ENCODE measurements at places on chromosomes 4 and X.

GRCh38 chr4:148344941-148345340 is 97.3 kb downstream of the NR3C2 start:
- DNase-seq: no peak

DNA sequence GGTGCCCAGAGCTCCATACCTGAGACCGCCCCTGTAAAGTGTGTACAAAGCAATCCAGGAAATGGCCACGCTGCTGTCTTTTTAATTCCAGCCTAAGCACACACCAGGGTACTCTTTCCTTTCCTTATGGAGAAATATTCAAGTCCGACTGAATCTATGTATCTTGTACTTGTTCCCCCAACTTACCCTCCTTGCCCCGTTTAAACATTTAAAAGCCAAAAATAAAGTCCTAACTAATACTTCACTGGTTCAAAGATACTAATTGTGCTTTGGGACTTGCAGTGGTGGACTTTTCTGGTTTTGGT is 731 bp upstream of the AMMECR1 start:
- DNase-seq: no peak

- DNase-seq: no peak
These were observed 1263.5 kb downstream of the PCDH7 start for GRCh38 chr4:31983677-31984076.

GRCh38 chr4:112876316-112876715 is 173.1 kb upstream of the ANK2 start:
- DNase-seq: no peak

DNA sequence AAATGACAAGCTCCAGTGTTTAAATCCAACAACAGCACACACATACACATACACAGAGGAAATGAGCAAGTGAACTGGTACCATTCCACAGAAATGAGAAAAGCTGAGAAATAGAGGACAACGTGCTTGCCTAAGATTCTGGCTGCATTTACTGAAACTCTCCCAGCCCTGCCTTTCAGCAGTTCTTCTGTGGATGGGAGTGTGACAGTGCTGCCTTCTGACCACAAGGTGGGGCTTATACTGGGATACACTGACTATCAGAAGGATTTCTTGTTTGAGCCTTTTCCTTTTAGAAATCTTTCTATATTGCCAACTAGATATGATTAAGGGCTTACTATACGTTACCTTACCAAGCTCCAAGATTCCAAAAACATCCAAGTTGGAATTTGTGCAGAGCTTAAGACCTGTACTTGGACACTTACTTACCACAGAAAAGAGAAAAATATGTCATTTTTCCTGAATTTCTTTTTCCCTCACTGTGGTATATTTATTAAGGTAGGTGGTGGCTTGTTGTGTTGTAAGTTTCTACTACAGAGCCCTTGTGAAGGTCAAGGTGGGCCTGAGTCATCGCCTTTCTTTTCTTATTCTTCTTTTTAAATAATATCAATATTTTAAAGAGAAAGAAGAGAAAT is 10.7 kb upstream of the CXCL8 start:
- peak; percentile 20 for DNase-seq

GRCh38 chr4:138050601-138051000 is 191.5 kb downstream of the SLC7A11 start:
- no peak for DNase-seq

DNA sequence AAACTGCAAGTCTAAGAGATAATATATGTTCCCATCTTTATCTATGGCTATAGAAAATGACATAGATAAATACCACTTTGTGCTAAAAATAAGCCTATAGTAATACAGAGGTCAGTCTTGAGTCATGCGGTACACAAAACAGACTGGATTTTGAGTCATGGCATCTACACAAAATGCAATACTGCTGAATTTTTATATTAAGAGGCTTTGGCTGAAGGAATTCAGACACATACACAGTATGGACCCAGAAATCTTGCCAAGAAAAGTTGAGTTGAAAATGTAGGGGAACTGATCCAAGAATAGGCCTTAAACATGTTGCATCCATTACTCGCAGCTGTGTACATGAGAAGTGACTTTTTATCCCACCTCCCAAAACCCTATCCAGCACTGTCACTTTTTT is 184.4 kb downstream of the TENM3 start:
- DNase-seq: no peak

Data from CD4-positive, alpha-beta T cell treated with Interleukin-15 for 1 hour (primary cell).